ENCODE measurements at places on chromosomes 5 and 9. TPM values are rescaled to one million over a fixed set of nuclear protein-coding genes. Genes with fewer than 3 reads are reported as not detected.
A peak's percentile ranks its signal among the peaks of the same experiment; 100 is the strongest.

- no peak overlapping the region for H3K27ac ChIP-seq
- H3K27me3 ChIP-seq = no peaks in the 10 kb centered on the region
- no peak overlapping the region for H3K4me3 ChIP-seq
- DNase-seq = no peak
- no peaks in the 10 kb centered on the region for H3K4me1 ChIP-seq
- H3K36me3 ChIP-seq = peaks cover 6% of the 10 kb centered on the region
Measured at GRCh38 chr5:176401281-176402205, 13.0 kb downstream of the HIGD2A start.

DNA sequence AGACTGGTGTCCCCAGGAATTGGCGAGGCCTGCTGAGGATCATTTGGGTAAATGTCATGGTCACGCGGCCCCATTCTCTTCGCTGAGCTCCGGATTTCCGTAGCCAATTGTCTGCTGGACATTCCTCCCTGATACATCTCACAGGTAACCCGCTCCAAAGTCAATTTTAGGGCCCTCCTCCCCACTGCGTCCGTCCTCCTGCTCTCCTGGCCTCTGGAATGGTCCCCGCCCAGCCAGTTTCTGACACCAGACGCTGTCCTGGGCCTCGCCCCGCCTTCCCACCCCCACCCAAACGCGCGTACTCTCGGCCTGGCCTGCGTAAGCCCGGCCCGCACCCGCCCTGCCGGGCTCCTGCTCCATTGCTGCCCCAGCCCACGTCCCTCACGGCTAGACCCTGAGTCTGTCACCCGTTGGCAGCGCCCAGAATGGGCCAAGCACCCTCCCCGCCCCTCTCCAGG lies 202.0 kb downstream of the AUH start:
- no peaks in the 10 kb centered on the region for H3K36me3 ChIP-seq
- DNase-seq = no peak
- H3K27me3 ChIP-seq = no peaks in the 10 kb centered on the region

- no peak overlapping the region for H3K27ac ChIP-seq
- H3K4me1 ChIP-seq = no peaks in the 10 kb centered on the region
- DNase-seq = no peak
Measured at GRCh38 chr5:9278921-9279603, 266.8 kb downstream of the SEMA5A start.

Gene ADRB2
- 0.55 TPM for total RNA-seq

Gene OTP
- not detected for total RNA-seq

Gene DOCK8
- total RNA-seq = 11.1 TPM

DNA sequence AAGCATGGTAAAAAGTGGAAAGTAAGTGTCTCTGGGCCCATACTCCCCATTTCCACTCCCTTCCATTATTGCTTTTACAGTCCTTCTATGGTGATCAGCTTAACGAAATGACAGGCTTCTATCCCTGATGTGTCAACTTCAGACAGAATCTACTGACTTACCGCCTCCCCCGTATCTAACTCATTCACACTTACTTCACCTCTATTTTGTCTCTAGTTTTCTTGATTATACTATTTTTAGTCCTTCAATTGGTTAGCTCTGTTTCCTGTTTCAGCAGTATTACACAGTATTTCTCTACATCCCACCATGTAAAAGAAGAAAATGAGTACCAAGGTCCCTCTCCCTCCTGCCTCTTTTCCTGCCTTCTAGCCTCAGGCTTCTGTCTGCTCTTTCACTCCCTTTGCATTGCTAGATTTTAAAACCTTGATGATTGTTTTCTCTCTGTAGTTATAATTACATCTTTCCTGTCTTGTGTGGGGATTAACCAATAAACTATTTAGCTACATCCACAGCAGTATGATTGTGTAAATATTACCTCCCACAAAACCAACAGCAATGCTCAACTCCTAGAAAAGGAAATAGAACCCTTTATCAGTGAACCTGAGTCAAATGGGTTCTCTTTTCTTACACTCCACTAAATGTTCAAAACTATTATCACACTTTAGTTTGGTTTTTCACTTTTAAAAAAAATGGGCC lies 53.4 kb downstream of the GNAQ start:
- H3K36me3 ChIP-seq = no peaks in the 10 kb centered on the region
- peaks cover 32% of the 10 kb centered on the region for H3K4me1 ChIP-seq
- H3K27ac ChIP-seq = no peak overlapping the region
- no peak for DNase-seq
- H3K4me3 ChIP-seq = no peak overlapping the region

Gene POLR3G
- 1.3 TPM for total RNA-seq

DNA sequence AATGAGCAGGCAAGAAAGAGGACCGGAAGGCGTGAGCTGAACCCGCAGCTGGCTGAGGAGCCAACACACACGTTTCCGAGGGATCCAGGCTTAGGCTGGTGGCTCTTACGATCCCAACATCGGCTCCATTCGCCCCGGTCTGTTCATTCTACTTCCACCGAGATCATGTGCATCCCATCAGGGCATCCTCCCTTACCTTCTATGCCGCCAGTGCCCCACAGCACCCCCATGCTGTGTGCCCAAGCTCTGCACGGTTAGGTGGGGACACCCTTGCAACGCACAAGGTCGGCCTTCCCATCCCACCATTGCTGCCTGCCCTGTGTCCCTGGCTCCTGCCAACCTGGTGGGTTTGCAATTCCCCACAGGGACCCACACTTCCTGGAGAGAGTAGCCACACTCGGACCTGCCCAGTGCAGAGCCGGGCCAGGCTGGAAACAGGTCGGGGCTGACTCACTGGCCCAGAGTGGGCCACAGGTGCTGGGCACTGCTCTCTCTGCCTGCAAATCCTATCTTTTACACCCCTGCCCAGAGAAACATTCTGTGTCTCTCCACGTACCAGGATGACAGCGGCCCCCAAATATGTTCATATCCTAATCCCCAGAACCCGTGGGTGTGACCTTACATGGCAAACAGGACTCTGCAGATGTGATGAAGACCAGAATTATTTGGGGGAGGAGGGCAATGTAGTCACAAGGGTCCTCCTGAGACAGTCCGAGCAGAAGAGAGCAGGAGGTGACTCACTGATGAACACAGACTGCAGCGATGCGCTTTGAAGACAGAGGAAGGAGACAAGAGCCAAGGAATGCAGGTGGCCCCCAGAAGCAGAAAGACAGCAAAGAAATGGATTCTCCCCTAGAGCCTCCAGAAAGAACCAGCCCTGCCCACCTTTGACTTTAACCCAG lies 182.2 kb downstream of the AUH start:
- H3K27ac ChIP-seq = no peak overlapping the region
- H3K4me1 ChIP-seq = no peaks in the 10 kb centered on the region
- no peak for DNase-seq
- no peaks in the 10 kb centered on the region for H3K27me3 ChIP-seq
- no peak overlapping the region for H3K4me3 ChIP-seq

DNA sequence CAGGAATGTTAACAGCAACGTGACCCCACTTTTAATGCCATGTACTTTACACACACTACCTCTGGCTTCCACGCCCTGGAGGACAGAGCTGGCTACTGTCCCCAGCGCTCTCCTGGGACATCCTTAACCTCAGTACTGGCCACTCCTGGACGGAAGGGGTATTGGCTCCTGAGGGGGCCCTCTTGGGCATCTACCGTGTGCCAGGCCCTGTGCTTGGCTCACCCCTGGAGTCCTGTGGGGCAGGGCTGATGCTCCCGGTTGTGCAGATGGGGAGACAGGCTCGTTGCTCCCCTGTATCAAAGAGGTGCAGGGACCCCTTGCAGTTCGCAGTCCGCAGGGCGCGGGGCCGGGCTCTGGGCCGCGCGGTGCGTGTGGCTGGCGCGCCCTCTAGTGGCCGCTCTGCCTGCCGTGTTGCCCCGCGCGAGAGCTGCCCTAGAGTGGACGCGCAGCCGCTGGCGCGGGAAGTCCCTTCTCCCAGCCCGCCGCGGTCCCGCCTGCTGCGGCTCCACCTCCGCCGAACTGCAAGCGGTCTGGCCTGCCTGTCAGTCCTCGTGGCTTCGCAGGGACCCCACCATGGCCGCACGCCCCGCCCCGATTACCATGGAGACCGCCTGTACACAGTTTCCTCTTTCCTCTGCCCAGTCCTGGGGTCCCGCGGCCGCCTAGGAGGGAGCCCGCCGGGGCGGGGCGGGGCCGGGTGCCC lies at the start of gene WDR38:
Gene WDR38, plus strand, starts transcription at position 632 of the 703 bp plus-strand sequence. CDS start 72 bp downstream, outside the sequence.
- peak within 1 kb of the TSS; percentile 19 for H3K4me3 ChIP-seq
- no peaks in the 10 kb centered on the region for H3K4me1 ChIP-seq
- H3K27me3 ChIP-seq = no peaks in the 10 kb centered on the region
- H3K36me3 ChIP-seq = peaks cover 12% of the 10 kb centered on the region
- H3K27ac ChIP-seq = no peak within 1 kb of the TSS
- DNase-seq = peak; percentile 77

GRCh38 chr5:169146158-169146557 lies 154.8 kb downstream of the SLIT3 start:
- H3K4me3 ChIP-seq = no peak overlapping the region
- no peaks in the 10 kb centered on the region for H3K27me3 ChIP-seq
- DNase-seq = no peak
- no peak overlapping the region for H3K27ac ChIP-seq
- H3K36me3 ChIP-seq = no peaks in the 10 kb centered on the region

- H3K4me3 ChIP-seq = no peak overlapping the region
- H3K27ac ChIP-seq = no peak overlapping the region
- no peak for DNase-seq
- H3K4me1 ChIP-seq = peaks cover 88% of the 10 kb centered on the region
- no peaks in the 10 kb centered on the region for H3K36me3 ChIP-seq
- H3K27me3 ChIP-seq = no peaks in the 10 kb centered on the region
Measured at GRCh38 chr5:150514708-150515211, 6.8 kb downstream of the NDST1 start.

Gene DND1
- 0.37 TPM for total RNA-seq

Gene IFNB1
- total RNA-seq = not detected

- H3K27me3 ChIP-seq = no peaks in the 10 kb centered on the region
- H3K4me3 ChIP-seq = no peak overlapping the region
- H3K4me1 ChIP-seq = no peaks in the 10 kb centered on the region
Measured at GRCh38 chr5:114018186-114018585, 343.7 kb upstream of the KCNN2 start.

- peak overlapping the region; percentile 78 for H3K4me3 ChIP-seq
- H3K27ac ChIP-seq = peak overlapping the region; percentile 70
- H3K4me1 ChIP-seq = no peaks in the 10 kb centered on the region
Measured at GRCh38 chr9:134066913-134067851, 644 bp downstream of the BRD3 start.

DNA sequence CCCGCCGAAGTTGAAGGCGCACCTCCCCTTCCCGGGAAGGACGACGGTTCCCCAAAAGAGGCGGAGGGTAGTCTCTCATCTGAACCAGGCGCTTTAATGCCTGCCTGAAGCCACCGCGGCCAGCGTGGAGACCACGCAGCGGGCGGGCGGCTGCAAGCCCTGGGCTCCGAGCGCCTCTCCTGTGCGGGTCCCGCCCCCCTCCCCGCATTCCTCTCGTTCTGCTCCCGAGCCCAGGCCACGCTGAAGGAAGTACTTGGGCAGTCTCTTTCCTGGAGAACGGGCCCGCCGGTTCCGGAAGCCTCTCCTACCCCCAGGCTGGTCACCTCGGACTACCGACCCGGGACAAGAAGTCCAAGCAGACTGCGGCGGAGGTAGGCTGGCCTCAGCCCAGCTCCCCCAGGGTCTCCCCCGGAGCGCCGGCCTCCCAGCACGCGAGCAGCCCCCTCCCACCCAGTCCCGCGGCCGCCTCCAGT lies 571 bp downstream of the PPIC start:
- H3K36me3 ChIP-seq = no peaks in the 10 kb centered on the region
- H3K27me3 ChIP-seq = no peaks in the 10 kb centered on the region
- H3K27ac ChIP-seq = peak overlapping the region; percentile 92
- peak; percentile 67 for DNase-seq
- peaks cover 9% of the 10 kb centered on the region for H3K4me1 ChIP-seq

DNA sequence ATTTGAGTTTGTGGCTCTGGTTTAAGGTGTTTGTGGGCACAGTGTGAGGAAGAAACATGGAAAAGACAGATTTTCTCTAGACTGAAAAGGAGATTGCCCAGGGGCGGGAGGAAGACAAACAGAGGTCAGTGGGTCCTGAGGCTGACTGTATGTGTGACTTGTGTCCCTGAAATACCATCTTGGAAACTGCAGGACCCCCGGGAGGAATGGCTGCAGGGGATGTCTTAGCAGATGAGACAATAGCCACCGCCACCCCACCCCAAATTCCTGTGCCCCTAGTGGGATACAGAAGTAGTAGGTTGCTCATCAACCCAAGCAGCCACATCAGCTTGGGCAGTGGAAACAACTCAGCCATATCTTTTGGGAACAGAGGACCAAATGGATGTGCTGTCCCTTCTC lies 1.7 kb upstream of the PSAT1 start:
- no peaks in the 10 kb centered on the region for H3K27me3 ChIP-seq
- H3K4me3 ChIP-seq = no peak overlapping the region
- DNase-seq = no peak
- peaks cover 4% of the 10 kb centered on the region for H3K4me1 ChIP-seq
- H3K36me3 ChIP-seq = no peaks in the 10 kb centered on the region

DNA sequence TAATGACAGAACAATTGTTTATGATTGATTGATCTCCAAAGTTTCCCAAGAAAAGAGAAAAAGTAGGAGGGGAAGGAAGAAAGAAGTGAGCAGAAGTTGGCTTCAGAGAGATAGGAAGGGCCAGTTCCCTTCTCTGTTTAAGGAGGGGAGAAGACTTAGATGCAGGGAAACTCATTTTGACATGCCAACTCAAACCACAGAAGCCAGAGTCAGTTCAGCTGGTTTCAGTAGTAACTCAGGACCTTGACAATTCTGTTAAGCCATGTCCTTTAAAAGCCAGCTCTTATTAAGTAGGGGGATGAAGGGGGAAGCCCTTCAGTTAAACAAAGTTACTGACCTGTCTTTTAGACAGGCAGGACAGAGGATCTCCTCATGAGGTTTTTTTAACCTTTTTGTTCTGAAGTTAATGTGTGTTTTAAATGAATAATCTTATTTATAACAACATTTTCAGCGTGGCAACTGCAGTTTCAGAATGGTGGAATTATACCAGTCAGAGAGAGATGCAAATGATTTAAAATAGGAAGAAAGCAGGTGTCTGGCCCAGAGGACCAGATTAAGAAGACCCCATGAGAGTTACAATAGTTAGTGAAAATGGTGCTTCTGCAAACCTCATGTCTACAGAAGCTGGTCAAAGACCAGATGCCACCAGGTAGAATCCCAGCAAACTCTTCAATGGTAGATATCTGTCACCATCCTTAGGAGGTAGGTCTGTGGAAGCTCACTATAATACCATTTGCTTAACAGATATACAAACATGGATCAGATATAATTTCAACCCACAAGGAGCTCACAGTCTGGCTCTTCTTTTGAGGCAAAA lies 29.3 kb upstream of the ABL1 start:
- no peaks in the 10 kb centered on the region for H3K4me1 ChIP-seq
- no peaks in the 10 kb centered on the region for H3K27me3 ChIP-seq
- H3K4me3 ChIP-seq = no peak overlapping the region
- H3K27ac ChIP-seq = no peak overlapping the region

DNA sequence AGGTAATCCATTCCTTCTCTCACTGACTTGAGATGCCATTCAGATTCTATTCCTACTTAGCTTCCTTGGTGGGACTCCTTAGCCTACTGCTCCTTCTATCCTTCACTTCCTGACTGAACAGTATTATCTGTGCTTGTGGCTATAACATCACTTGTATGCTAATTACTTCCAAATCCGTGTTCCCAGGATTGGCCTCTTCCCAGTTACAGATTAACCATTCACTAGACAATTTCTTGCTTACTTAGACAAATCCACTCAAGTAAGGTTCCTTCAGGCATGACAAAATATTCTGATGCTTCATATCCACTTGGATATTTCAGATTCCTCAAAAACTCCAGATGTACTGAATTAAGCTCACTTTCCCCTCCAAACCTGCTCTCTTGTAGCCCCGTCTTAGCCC lies 18.3 kb downstream of the LIFR start:
- peaks cover 4% of the 10 kb centered on the region for H3K4me1 ChIP-seq
- H3K27ac ChIP-seq = no peak overlapping the region
- no peaks in the 10 kb centered on the region for H3K27me3 ChIP-seq
- H3K4me3 ChIP-seq = no peak overlapping the region

Gene PCDHGA11
- total RNA-seq = 1.4 TPM

GRCh38 chr5:109900911-109901627 lies 211.3 kb downstream of the MAN2A1 start:
- H3K4me3 ChIP-seq = no peak overlapping the region
- H3K27me3 ChIP-seq = no peaks in the 10 kb centered on the region
- no peaks in the 10 kb centered on the region for H3K36me3 ChIP-seq
- DNase-seq = no peak
- H3K27ac ChIP-seq = no peak overlapping the region

Measured in pancreas (tissue), 10 donors.